Dermis blood vessel endothelial cell (primary cell): ENCODE measurements at places on chromosomes 2 and 18. TPM values are rescaled to one million over a fixed set of nuclear protein-coding genes. Genes with fewer than 3 reads are reported as not detected.

Gene KCNJ13
- total RNA-seq: not detected in 2 replicates

Gene SLC14A1
- not detected in 2 replicates for total RNA-seq

Gene ARHGAP28
- total RNA-seq: 4.3 and 7.9 TPM in 2 replicates

Gene ZDBF2
- total RNA-seq: 18.3 and 22.1 TPM in 2 replicates
